ENCODE measurements at places on chromosomes 2 and 18.

DNA sequence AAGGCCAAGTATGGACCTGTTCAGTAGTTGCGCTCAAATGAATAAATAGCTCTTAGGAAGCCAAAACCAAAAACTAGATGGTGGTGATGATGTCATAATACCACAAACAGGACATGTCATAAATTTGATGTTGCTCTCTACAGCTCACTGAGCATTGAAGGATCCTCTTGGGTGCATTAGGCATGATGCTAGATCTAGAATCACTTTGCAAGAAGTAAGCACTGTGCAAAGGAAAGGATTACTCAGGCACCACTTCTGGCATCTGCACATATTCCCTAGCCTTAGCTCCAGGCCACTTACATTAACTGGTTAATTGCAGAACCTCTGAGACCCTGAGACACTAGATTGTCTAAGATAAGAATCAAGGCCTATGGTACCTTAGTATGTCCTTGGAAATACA is 58.0 kb downstream of the LRRTM1 start:
- DNase-seq = no peak

DNA sequence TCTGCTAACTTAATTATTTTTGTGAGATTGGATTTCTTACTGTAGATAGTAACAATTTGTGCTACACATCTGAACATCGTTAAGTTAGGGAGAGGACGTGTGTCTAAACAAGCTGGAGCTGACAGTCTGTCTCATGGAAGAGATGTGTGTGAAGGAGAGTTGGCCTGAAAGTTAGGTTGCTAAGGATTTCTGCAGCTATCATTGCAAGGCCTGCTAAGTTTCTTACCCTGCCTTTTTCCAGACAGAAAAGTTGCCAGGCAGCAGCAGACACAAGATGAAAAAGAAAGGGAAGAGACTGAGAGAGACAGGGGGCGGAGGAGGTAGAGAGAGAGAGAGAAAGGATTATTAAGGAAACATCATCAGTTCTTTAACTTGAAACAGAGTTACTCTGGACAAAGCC is 4.1 kb upstream of the LRP1B start:
- no peak for DNase-seq

DNA sequence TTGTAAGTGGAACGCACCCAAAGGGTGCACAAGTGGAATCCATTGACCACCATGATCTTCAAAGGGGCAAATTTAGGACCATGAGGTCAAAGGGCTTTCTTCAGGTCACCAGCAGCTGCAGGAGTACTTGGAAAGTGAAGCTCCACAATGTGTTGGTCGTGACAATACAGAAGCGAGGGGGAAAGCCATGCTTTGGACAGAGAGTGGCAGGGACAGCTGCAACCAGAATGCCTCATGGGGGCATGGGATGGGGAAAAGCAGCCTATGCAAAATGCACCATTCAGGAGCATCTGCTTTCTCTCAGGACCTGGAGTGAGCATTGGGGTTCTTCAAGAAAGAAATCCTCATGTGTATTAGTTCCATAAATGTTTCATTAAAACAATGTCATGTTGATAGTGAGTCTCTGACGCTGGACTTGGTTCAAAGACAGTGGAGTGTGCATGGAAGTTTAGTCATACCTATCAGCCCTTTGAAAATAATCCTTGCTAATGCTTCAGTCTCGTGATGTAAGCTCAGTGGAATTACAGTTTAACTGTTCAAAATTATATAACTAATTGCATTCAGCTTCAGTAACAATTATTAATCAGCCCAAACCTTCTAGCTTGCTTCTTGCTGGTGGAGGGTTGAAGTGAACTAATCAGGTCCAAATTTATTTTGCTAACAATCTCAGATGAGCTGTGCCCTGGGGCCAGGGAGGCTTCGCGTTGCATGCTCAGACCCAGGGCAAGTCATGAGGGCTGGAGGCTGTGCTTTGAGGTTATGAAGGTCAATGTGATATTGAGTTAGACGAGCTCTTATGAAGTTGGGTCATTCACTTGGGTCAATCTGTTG is 41.6 kb downstream of the ACKR3 start:
- no peak for DNase-seq

DNA sequence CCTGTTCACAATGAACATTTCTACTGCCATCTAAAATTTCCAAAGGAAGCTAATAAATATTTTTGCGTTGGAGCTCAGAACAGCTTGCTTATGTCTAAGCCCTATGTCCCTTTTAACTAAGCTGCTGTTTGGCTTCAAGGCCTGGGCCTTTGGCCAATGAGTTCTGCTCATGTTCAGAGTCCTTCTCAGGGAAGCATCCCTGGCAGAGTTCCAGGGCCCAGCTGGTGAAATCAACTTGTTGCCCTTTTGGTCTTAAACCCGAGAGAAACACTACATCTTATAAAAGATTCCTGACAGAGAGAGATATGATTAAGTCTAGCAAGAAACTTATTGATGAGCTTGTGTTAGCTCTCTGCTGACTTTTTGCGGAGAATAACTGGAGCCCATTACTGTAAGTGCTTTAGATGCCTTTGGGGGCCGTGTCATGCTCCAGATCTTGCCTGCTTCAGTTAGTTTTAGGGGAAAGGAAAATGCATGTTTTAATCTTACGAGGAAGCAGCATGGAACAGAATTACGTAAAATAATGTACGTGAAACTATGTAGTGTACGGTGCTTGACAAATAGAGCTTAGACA is 102.5 kb upstream of the NOSTRIN start:
- no peak for DNase-seq

DNA sequence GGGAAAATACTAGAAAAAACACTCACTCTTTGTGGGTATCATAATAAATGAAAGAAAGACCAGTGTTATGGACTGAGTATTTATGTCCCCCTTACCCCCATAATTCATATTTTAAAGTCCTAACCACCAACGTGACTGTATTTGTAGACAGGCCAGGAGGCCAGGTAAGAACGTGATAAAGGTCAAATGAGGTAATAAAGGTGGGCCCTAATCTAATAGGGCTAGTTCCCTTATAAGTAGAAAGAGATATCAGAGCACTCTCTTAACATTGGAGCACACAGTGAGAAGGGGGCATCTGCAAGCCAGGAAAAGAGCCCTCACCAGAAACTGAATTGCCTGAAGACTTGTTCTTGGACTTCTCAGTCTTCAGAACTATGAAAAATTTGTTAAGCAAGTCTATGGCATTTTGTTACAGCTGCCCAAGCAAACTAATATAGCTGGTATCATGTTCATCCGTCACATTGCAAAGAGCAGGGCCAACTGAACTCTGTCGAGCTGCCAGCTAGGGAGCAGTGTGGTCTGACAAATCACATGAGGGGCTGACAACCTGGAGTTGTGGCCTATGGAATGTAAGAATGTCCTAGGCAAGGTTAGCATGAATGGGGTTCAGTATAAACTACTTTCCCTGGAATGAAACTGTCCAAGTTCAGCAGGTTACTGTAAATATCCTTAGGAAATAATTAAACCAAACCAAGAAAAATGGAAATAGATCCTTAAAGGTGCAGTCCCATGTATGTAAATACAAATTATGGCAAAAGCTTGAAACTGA is 280.9 kb downstream of the ZNF385B start:
- no peak for DNase-seq
